GM12891 (cell line): ENCODE measurements at places on chromosomes 11 and 22.

GRCh38 chr11:128532572-128533091, 54.7 kb downstream of the ETS1 start:
- no peak for DNase-seq

DNA sequence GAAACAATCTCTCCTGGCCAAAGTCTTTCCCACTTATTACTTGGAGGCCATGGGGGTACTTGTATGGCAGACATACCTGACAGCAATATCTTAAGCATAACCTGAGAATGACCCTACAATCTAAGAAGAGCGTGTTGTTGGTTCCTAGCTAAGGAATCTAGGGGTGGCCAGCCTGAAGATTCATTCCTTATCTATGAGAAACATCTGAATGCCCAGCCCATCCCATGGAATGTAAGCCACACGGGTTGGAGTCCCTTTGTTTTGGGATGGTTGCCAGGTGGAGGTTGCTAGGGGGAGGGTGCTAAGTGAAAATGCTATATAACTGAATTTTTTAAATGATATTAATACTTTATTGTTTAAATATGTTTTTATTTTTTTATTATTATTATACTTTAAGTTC, 725.0 kb downstream of the ETS1 start:
- DNase-seq = no peak

DNA sequence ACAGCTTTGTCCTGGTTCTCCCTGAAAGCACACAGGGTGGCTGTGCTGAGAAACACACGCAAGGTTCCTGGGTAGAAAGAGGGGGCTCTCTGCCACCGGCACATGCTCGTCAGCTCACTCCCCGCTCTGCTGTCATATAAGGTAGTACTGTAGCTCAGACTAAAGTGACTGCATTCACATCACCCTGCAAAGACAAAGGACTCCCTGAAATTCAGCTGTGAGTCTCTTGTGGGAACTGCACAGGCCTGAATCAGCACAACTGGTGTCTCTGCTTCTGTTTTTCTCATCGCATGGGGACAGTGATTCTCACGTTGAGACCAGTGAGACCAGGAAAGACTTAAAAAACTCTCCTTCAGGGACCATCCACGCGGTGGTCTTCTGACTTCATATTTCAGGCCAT, 124.1 kb upstream of the BID start:
- no peak for DNase-seq

GRCh38 chr11:134801570-134801969, 389.5 kb upstream of the B3GAT1 start:
- no peak for DNase-seq

GRCh38 chr11:62648967-62649364, 2.6 kb upstream of the GANAB start:
- no peak for DNase-seq

DNA sequence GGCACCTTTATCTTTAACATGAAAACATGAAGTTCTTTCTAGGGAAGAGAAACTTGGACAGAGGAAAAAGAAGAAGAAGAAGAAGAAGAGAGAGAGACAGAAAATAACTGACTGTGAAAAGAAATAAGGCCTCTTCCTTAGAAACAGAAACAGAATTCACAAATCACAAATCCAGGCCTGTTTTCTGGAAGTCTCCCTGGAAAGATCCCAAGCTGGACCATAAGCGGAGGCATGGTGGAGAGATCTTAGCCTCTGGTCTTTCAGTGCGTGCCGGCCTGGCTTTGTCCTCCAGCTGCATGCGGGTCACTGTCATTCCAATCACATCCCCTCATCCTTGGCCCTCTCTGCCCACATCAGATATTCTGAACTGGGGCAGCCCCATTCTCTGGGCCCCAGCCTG, 6.9 kb downstream of the FXYD6 start:
- no peak for DNase-seq

GRCh38 chr22:25409240-25409639, 155.2 kb upstream of the GRK3 start:
- DNase-seq = no peak

DNA sequence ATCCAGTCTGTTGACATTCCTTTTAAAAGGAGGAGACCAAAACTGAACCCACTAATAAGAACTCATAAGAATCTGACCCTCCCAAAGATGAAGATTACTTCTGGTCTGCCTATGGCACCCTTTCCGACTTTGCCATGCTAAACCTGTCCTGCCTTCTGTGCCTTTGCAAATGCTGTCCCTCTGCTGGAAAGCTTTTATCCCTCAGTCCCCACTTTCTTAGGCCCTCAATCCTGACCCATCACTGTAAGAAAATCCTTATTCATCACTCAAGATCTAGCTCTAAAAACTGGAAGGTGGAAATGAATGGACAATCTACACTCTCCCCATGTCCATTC, 10.4 kb downstream of the MPZL3 start:
- no peak for DNase-seq

DNA sequence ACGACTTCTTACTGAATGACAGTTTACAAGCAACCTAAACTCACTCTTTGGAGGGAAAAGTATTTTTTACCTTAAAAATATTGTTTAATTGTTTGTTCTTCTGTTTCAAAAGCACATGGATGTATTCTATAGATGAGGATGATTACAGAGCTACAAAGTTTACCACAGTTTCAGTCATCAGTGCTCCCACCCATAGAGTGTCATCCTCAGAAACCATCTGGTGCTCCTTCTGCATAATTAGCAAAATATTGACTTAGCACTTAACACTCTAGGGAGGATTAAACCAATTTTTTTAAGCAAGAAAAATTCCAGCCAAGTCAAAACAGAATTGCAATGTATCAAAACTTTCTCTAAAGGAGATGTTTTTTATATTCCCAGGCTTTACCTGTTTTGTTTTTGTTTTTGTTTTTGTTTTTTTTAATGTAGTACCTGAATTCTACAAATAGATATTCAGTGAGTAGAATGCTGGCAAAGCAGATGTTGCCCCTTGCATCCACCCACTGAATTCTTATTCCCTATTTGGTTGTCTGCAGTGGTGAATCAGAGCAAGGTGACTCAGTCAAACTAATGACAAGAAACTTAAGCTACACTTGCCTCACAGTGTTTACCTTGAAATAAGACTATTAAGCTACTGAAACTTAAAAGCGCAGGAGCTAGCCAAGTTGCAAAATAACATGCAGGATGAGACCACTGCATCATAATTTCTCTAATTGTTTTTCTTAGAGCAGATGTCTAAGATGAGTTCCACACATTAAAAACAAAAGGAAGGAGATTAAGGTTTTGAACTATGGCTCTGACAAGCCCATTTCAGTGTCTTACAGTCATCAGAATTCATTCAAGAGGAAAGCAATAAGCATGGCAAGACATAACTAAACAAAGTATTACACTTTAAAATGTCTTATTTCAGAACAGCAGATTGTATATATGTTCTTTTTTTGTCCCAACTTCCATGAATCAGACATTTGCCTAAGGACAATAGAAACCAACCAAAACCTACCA, 155.1 kb upstream of the SOX6 start:
- DNase-seq = no peak

GRCh38 chr11:77609234-77609633, 19.5 kb downstream of the AQP11 start:
- DNase-seq = no peak

DNA sequence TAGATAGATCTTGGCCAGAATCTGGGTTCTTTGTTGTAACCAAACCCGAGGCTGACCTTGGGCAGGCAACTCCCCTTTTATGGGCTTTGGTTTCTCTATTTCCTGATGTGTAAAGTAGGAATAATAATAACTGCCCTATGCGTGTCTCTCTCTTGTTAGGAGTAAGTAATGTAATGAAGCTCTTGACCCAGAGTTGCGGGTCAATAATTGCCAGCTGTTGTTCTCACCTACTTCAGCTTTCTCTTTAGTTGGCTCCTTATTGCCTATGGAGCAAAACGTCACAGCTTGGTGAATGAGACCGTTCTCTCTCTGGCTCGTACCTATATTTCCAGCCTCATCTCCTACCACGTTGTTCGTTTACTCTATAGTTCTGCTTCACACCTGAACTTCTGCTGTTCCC, 56.6 kb upstream of the KIRREL3 start:
- no peak for DNase-seq

- DNase-seq = no peak
Measured at GRCh38 chr11:79428406-79428805, 12.4 kb downstream of the TENM4 start.

DNA sequence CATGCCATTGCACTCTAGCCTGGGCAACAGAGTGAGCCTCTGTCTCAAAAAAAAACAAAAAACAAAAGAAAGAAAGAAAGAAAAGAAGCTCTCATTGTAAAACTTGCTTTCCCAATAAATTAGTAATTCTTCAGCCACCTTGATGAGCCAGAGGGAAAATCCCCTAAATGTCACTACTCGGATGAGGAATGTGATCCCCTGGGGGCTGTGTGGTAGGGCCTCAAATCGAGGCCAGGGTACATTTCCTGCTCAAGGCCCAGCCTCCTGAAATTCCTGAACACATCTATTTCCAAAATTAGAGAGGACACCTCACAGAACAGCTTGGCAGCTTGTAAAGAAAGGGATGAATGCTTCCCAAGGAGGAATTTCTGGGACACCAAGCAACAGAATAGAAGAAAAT, 147.1 kb upstream of the SESN3 start:
- DNase-seq = no peak

GRCh38 chr11:643366-643765, 6.3 kb downstream of the DRD4 start:
- no peak for DNase-seq

DNA sequence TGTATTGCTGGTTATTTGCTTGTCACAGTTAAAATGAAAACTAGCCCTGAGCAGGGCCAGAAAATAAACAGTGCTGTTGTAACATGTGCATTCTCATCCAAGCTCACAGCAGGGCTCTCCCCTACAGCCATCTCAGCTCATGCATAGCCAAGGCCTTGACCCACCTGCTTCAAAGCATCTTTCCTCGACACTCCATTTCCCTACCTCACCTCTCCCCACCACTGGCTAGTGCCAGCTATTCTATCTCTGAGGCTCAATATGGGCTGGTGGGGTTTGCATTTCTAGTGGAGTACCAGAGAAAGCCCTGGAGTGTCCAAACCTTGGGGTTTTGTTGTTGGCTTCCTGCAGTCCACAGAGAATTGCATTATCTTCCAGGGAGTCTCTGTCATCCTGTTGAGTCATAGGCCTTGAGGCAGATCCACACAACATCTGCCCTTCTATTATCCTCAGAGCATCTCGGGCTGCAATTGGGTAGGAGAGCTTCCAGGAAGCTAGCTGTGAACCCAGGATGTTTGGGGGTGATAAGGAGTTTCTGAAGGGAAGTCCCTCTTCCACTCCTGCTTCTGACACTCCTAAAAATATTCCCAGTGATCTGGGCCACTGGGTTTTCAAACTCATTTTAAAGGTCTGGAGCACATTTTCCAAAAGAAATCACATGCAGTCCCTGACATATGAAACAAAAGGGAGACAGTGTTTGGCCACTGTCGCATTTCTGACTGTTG, 36.1 kb upstream of the AMOTL1 start:
- DNase-seq = no peak

DNA sequence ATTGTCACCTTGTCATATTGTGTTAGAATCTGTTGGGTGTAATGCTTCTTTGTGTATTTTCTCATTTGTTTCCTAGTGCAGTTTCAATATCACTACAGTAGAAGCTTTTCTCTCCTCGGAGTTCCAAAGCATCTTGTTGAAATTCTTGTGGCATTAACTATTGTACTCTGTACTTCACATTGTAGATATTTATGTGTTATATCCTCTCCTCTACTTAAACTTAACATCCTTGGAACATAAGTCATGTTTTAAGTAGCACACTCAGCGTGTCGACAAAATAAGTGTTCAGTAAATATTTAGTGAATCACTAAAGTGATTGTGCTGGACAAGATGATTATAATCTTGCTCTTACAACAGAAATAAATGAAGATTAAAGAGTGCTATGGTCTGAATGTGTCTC, 201.7 kb downstream of the ARHGAP42 start:
- no peak for DNase-seq

DNA sequence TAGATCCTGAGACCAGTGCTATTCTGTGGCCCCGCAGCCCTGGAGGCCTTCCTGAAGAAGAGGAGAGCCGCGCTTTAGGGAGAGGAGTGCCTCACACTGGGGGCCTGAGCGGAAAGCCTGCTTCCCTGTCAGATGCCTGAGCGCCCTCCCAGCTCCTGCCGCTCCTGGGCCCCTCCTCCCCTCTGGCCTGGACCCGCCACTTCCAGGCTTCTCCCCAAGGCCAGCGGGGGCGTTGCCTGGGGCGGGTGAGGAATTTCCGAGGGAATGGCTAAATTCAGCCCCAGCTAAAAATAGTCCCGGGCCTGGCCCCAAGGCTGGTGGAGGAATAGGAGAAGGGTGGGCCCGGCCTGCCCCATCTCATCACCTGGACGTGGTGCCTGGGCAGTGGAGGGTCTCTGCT, 15.4 kb downstream of the ARHGEF17 start:
- no peak for DNase-seq

DNA sequence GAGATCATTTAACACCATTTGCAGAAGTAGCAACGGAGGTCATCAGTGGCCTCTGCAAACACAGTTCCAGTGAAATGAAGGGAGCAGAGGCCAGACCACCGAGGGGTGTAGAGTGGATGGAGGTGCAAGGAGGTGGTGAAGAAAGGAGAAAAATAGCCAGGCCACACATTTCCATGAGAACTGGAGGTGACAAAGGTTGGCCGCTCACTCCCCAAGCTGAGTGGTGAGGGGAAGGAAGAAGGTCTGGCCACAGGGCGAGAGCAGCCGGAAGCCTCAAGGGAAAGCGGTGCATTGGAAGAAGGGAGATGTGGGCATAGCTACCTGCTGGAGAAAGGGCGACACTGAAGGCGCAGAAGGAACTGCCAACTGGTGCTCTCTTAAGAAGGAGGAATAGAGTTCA, 20.1 kb upstream of the TMPRSS4 start:
- DNase-seq = no peak

DNA sequence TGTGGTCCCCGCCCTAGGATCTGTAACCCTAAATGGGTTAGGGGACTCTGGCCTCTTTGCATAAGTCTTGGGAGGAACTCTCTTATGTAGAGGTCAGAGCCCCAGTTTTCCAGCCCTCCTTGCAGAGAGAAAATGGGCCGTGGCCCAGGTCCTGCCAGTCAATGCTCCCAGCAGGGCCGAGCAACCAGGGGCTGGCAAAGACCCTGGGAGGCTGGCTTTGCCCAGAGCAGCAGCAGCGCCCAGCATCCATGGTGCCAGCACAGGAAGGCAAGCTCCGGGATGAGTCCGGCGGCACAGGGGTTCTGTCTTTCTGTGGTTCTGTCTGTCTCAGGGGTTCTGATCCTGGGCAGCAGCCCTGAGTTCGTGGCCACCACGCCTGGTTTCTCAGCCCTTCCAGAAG, 684.8 kb downstream of the BRD1 start:
- no peak for DNase-seq

- DNase-seq = no peak
Measured at GRCh38 chr22:50144005-50144614, 26.4 kb upstream of the PANX2 start.

GRCh38 chr11:85742873-85743275, 56.9 kb upstream of the CCDC89 start:
- DNase-seq = no peak

DNA sequence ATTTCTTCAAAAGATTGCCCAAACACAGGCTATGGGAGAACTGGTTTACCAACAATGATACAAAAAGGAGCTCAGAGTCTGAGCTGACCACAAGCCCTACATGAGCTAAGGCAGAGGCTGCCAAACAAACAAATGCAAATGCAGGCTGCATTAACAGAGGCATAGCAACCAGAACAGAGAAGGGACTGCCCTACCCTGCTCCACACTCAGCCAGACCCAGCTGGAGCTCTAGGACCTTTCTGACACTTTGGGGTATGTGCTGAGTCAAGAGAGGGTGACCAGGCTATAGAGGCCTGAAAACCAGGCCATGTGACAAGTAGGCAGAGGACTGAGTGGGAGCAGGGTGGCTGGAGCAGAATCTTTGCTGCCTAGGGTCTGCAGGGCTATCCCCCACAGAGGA, 17.8 kb upstream of the P2RY2 start:
- no peak for DNase-seq

GRCh38 chr11:721741-722345, 15.8 kb downstream of the EPS8L2 start:
- no peak for DNase-seq
